CD4-positive, alpha-beta T cell (primary cell): ENCODE measurements at places on chromosomes 12 and 14. TPM values are rescaled to one million over a fixed set of nuclear protein-coding genes. Genes with fewer than 3 reads are reported as not detected.

GRCh38 chr14:61330511-61330910, 9.1 kb downstream of the PRKCH start:
- peak; percentile 60 for DNase-seq

GRCh38 chr14:29627137-29627536, 300.5 kb downstream of the PRKD1 start:
- no peak for DNase-seq

- no peak for DNase-seq
Observed at GRCh38 chr12:12721814-12722434, 4.8 kb downstream of the CDKN1B start.

DNA sequence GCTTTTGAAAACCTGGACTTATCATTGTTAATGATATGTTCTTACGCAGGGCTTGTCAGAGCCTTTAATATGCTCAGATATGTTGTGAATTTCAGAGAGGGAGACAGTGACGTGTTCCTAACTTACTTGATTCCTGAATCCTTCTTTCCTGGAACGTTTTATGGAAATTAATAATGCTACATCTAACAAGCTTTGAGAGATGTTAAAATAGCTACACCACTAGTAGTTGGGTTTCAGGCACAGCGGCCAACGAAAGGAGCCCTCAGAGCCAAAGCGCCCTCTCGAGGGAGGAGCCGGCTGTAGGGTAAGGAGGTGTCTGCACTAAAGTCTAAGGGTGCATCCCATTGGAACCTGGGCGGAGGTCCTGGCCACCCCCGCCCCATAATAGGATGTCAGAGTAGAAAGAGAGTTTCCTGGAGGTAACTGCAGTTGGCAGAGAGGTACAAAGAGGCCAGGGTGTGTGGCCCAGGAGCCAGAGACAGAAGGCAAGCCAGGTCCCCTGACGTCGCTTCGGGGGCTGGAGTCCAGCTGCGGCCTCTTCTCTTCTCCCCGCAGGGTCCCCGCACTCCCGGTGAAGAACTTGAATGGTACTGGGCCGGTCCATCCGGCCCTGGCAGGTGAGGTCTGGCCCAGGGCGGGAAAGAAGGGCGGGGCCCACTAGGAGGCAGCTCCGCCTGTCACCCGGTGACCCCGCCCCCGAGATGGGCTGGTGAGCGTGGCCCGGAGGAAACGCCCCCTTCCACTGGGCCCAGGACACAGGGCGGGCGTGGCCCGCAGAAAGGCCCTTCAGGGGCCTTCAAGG, 36.3 kb downstream of the DTX1 start:
- DNase-seq, result peak; percentile 33

DNA sequence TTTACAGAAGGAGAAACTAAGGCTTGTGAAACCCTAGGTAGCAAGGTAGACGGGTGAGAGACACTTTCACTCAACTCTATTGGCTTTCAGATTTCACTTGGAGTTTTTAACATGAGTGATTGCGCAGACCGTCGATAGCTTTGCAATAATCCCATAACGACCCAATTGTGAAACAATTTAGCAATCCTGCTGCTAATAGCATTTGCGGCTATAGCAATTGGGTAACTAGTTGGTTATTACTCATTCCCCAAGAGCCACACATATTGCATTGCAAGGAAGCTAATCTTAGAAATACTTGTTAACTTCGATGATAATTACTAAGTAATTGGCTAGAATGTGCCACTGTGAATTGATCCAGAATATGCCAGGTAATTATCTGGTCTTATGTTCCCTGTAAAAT, 159.9 kb upstream of the NOS1 start:
- no peak for DNase-seq

GRCh38 chr12:85820101-85820500, 16.1 kb downstream of the RASSF9 start:
- DNase-seq, result no peak

DNA sequence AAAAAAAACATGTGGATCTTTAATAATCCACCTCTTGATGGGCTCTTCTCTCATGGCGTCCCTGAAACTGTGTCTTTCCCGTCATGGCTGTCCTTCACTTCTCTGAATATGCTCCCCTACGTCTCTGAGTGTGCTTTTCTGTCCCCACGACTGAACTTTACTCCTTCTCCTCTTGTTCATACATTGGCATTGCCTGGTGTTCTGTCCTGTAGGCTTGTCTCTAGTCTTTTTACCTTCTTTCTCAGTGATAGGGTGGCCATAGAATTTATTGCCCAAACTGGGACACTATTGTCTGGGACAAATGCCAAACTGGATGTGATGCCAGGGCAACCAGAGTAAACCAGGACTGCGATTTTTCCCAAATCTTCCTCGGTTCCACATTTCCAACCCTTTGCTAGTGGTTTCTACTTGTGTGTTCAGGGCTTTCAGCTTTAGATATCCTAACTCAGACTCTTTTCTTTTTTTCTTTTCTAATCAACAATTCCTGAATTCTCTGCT, 202.2 kb downstream of the ATP23 start:
- no peak for DNase-seq

- DNase-seq, result no peak
Observed at GRCh38 chr14:67335781-67336180, 23.8 kb downstream of the ATP6V1D start.

DNA sequence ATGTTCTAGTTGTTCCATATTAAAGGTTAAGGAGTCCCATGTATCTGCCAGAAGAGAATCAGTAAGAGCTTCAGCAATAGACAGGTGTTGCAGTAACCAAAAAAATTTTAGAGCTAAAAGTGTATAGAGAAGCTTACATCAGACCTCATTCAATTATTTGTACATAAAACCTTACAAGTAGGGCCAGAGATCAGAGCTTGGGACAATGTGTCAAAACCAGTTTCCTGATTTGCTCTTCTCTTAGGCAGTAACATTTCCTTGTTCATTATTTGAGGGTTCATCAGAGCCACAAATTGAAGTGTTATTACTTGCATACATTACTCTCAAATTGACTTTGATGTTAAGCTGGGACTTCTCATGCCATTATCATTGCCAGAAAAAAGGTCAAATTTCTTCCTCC, 55.5 kb upstream of the ATXN7L3B start:
- DNase-seq, result no peak

DNA sequence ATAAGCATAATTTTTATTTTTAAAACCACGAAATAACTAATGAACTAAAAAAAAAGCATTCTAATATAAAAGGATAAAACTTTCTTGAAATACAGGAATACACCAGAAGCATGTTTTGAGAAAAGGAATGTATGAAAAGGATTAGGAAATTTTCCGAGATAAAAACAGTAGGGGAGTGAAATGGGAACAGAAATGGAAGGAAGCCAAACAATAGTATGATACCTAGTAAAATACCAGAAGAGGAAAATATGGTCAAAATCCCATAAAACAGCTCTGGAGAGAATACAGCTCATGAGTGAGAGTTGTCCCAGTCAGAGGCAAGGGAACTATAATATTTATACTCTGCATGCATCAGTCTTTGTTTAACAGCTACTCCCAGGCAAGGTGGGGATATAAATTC, 1016.2 kb downstream of the SLC6A15 start:
- no peak for DNase-seq

DNA sequence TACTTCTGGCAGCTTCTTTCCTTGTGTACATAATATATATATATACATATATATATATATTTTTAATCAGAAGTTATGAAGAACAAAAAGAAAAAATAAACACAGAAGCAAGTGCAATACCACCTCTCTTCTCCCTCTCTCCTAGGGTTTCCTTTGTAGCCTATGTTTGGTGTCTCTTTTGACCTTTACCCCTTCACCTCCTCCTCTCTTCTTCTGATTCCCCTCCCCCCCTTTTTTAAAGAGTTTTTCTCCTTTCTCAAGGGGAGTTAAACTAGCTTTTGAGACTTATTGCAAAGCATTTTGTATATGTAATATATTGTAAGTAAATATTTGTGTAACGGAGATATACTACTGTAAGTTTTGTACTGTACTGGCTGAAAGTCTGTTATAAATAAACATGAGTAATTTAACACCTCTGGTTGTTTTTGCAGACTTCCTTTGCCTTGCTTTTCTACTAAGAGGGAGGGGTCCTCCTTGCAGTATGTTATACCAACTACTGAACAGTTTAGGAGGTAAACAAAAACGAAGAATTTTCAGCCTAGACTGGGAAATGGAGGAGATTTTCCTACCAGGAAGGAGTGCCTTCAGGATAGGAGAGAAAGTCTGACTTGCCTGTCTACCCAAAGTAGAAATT, 3.6 kb upstream of the RPS26 start:
- no peak for DNase-seq

DNA sequence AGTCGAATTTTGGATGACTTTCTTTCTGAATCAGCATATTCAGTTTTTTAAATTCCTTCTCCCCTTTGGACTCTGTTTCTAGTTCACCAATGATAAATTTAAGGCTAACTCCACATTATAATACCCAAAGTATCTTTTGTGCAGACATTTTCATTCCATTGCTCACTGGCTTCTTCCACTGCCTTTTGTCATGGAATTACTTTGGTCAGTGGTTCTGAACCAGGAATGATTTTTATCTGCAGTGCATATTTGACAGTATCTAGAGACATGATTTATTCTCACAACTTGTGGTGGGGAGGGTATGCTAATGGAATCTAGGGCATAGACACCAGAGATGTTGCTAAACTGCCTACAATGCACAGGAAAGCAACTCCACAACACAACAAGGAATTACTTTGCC, 234.4 kb upstream of the PRKD1 start:
- no peak for DNase-seq

GRCh38 chr12:80837342-80837978, 100.3 kb downstream of the LIN7A start:
- DNase-seq, result no peak

DNA sequence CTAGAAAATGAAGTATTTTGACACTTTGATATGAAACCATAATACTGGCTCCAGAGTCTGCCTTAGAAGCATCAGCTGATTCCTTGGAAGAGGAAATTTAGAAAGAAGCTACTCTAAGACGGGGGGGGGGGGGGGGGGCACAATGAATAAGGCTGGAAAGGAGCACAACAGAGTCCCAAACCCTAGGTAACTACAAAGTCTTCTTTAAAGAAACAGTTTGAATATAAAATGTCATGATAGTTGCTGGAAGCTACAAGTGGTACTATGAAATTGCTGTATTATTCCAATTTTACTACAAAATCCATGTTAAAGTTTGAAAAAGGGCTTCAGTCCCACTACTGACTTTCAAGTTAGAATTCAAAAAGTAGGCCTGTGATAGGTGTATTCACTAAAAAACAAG, 31.6 kb downstream of the CDK17 start:
- no peak for DNase-seq

DNA sequence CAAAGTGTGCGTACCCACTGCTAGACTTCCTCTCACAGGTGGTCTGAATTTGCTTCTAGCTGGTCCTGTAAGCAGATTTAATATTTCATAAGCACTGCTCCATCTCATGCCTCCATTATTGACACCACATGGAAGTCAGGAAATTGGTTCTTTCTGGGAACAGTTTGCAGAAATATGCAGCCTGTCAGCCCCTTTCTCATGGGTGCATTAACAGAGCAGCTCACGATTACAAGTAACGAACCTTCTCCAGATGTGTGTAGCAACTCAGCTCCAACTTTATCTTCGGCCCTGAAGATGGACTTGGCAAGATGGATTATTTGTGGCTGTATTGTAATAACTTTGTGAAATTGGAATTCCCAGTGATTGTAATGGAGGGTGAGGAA, 214.5 kb upstream of the DDHD1 start:
- no peak for DNase-seq

DNA sequence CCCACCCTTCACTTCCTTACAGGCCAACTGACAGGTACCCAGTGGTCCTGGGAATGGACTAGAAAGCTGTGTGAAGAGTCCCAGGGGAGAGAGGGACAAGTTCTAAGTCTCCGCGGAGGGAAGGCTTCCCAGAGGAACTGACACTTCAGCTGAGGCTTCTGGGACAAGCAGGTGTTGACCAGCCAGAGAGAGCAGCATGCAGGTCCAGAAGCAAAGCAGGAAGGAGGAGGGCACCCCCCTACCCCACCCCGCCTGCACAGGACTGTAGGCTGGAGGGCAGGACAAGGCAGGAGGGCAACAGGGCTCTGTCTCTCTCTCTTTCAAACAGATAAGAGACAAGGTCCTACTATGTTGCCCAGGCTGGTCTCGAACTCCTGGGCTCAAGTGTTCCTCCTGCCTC, 58.2 kb upstream of the CORO1C start:
- DNase-seq, result no peak

DNA sequence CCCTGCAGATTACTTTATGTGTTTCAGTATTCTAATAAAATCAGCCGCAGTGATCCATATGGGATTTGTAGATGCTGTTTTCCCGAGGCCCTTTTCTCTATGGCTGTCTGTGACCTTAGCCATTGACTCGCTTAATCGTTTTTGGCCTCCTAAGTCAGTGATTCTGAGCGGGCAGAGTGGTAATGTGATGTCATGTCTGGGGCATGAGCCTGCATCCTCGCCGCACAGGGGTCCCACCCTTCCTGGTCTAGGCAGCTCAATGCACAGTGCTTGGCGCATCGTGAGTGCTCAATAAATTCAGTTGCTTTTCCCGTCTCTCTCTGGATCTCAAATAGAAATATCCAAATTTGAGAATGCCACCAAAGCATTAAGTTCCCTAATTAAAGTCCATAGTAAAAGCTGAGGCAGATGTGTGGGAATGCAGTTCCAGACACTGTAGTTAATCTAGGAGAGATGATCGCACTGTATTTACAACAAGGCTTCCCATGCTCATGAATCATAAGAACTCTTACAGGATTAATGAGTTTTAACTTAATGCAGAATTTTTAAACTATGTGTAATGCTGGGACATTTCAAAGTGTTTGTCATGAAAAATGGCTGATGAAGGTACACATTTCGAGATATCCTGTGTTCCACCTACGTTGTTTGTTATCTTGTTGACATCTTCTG, 29.3 kb downstream of the HMGA2 start:
- DNase-seq, result no peak

- DNase-seq, result no peak
Observed at GRCh38 chr12:109871668-109872314, 8.6 kb downstream of the GLTP start.

DNA sequence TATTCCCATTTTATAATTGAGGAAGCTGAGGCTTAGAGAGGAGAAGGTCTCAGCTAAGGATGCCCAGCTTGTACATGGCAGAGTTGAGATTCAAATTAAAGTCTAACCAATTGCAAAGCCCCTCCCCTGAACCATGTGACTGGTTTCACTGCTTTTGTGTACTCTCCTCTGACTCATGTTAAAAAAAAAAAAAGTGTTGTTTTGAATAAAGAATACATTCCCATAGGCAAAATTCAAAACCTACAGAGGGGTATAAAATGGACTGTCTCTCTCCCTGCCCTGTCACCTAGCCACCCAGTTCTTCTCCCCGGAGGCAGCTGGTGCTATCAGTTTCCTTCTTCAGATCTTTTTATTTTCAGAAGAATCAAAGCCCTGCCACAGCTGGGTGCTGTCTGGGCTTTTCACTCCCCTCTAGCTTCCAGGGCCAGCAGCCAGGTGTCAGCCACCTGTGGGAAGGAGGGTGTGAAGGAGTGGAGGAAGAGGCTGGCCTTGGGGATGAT, 5.4 kb downstream of the PSMD9 start:
- no peak for DNase-seq

STX2 gene
- total RNA-seq, result 13.4 TPM

YBX3 gene
- 35.9 TPM for total RNA-seq

DNAJC22 gene
- total RNA-seq, result not detected

INHBC gene
- 0.20 TPM for total RNA-seq

FGF23 gene
- total RNA-seq, result not detected

A2M gene
- total RNA-seq, result not detected

RIPK3 gene
- 18.1 TPM for total RNA-seq

PTPN21 gene
- total RNA-seq, result not detected

GRIN2B gene
- not detected for total RNA-seq

THTPA gene
- total RNA-seq, result 13.4 TPM
